ENCODE measurements at places on chromosomes 6 and 20. TPM values are rescaled to one million over a fixed set of nuclear protein-coding genes. Genes with fewer than 3 reads are reported as not detected.
A peak's percentile ranks its signal among the peaks of the same experiment; 100 is the strongest.

DNA sequence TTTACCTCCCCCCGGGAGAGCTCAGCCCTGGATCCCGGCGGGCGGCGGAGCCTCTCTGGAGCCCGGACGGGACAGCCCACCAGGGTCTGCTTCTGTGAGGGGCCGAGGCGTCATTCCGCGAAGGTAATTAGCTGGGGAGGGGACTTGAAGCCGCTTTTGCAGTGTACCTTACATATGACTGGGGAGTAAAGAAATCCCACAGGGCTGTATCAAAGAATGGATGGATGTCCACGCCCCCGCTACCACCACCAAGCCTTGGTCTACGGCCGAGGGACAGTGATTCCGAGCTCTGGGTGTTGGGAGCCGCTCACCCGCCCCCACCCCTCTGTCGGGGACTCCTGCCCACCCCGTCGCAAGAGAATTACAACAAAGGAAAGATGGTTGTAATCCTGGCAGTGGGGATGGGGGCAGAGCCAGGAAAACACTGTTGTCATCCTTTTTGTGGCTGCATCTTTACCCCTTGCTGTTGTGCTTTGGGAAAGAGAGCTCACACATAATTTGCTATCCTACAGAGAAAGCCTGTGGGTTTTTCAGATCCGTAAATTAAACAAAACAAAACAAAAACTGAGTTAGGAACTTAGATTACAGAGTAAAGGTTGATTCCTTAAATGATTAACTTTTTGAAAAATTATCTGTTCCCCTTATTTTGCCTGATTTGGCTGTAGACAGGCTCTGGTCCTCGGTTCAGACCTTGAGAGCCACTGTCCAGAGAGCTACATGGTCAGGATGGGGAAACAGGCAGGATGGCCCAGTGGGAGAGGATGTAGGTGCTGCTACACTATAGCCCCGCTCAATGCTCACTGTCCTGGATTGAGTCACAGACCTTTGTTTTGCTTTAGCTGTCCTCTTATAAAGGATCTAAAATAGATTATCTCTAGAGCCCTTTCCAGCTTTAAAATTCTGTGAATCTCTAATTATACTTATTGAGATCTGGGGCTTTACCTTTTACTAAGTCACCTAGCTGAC lies 997 bp upstream of the FBXO30 start:
- H3K27ac ChIP-seq = peak overlapping the region; percentile 90
- H3K4me3 ChIP-seq = peak overlapping the region; percentile 96
- peak; percentile 74 for DNase-seq
- H3K4me1 ChIP-seq = no peaks in the 10 kb centered on the region
- H3K27me3 ChIP-seq = no peaks in the 10 kb centered on the region
- H3K36me3 ChIP-seq = no peaks in the 10 kb centered on the region

The NHLRC1 gene
- total RNA-seq = 0.58 TPM

The RBM24 gene
- 0.38 TPM for total RNA-seq

- no peaks in the 10 kb centered on the region for H3K27me3 ChIP-seq
- H3K4me1 ChIP-seq = no peaks in the 10 kb centered on the region
- no peak overlapping the region for H3K4me3 ChIP-seq
- no peak overlapping the region for H3K27ac ChIP-seq
- no peaks in the 10 kb centered on the region for H3K36me3 ChIP-seq
Observed at GRCh38 chr6:71512256-71512655, 223.6 kb downstream of the OGFRL1 start.

GRCh38 chr6:2800552-2801316 lies 35.5 kb downstream of the WRNIP1 start:
- H3K4me1 ChIP-seq = 0 out of 2 replicates have a peak, but pooled peaks cover 6% of the 10 kb centered on the region
- H3K27me3 ChIP-seq = no peaks in the 10 kb centered on the region
- H3K36me3 ChIP-seq = no peaks in the 10 kb centered on the region
- H3K4me3 ChIP-seq = no peak overlapping the region
- H3K27ac ChIP-seq = no peak overlapping the region
- no peak for DNase-seq

- no peak overlapping the region for H3K4me3 ChIP-seq
- no peak overlapping the region for H3K27ac ChIP-seq
- H3K4me1 ChIP-seq = no peaks in the 10 kb centered on the region
- no peak for DNase-seq
- H3K36me3 ChIP-seq = no peaks in the 10 kb centered on the region
Observed at GRCh38 chr6:133062077-133062476, 179.1 kb upstream of the EYA4 start.

Measured in H1 (cell line).